ENCODE measurements at places on chromosomes 5 and 9.

- no peak overlapping the region for H3K27ac ChIP-seq
- H3K4me3 ChIP-seq = no peak overlapping the region
- DNase-seq = no peak
- no peaks in the 10 kb centered on the region for H3K36me3 ChIP-seq
- H3K4me1 ChIP-seq = no peaks in the 10 kb centered on the region
These were observed 123.9 kb upstream of the FBXL7 start for GRCh38 chr5:15376088-15376487.

GRCh38 chr9:27429436-27429835 lies 94.7 kb upstream of the IFNK start:
- no peak for DNase-seq
- H3K27me3 ChIP-seq = no peaks in the 10 kb centered on the region
- no peak overlapping the region for H3K4me3 ChIP-seq
- no peak overlapping the region for H3K27ac ChIP-seq

GRCh38 chr5:144189800-144190429 lies 19.2 kb downstream of the KCTD16 start:
- H3K4me3 ChIP-seq = no peak overlapping the region
- no peaks in the 10 kb centered on the region for H3K36me3 ChIP-seq
- no peak overlapping the region for H3K27ac ChIP-seq
- no peaks in the 10 kb centered on the region for H3K4me1 ChIP-seq
- no peak for DNase-seq

DNA sequence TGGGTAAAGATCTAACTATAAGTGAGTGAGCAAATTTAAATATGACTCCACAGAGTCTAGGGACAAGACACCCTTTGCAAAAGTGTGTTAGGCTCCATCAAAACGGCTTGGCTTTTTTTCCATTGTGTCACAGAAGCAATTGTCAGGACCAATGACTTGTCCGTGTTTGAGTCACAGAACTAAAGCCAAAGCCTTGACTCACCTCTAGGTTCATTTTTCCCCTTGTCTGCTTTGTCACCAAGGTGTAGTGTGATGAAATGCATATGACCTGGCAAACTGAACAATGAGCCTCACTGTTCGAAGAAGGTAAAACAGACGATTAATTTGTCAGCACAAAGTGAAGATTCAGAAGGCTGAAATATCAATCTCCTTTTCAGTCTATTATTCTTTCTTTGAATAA lies 331.0 kb downstream of the GLIS3 start:
- H3K4me3 ChIP-seq = no peak overlapping the region
- H3K27ac ChIP-seq = no peak overlapping the region
- H3K36me3 ChIP-seq = no peaks in the 10 kb centered on the region
- H3K27me3 ChIP-seq = no peaks in the 10 kb centered on the region
- H3K4me1 ChIP-seq = no peaks in the 10 kb centered on the region

GRCh38 chr5:76746677-76747076 lies 30.8 kb downstream of the F2R start:
- no peak overlapping the region for H3K4me3 ChIP-seq
- no peaks in the 10 kb centered on the region for H3K27me3 ChIP-seq
- no peaks in the 10 kb centered on the region for H3K36me3 ChIP-seq
- DNase-seq = no peak
